Cerebellar cortex (tissue), 1 donor: ENCODE measurements at places on chromosomes 6 and 20.

- DNase-seq: no peak
Measured at GRCh38 chr6:119200512-119201175, 122.2 kb upstream of the FAM184A start.

DNA sequence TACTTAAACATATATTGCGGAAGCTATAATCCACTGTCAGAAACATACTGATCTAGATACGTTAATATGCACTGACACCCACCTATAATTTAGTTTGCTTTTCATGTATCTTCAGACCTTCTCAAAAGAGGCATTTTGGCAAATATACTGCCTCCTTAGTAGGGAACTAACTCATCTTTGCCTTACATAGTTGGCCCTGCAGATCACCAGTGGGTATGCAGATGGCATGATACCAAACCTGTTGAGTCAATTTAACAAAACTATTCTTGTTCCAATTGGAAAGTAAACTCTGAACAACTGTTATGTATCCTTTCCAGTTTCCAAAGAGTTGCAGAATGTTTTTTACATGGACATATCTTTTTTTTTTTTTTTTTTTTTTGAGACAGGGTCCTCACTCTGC lies 35.6 kb upstream of the TBC1D20 start:
- no peak for DNase-seq

DNA sequence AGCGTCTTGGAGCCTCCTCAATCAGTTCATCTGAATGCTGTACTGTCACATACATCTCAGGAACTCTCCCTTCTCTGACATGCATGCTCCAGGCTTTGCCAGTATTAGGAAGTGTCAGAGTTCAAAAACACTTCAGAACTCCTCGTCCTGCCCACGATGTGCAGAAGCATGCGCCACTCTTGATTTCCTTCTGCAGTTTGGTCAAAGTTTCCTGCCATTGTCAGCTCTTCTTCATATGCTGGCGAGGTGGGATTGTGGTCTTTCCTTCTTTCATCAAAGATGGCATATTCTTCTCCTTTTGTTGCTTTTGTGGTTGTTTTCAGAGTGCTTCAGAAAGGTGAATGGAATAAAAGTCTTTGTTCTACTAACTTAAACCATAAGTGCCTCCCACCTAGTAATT lies 21.0 kb downstream of the SLC13A3 start:
- DNase-seq: no peak

- DNase-seq: no peak
Measured at GRCh38 chr6:148629181-148629580, 117.6 kb upstream of the UST start.

- peak; percentile 27 for DNase-seq
Measured at GRCh38 chr6:89281779-89282246, 33.3 kb downstream of the GABRR2 start.
